ENCODE measurements at places on chromosomes 12 and 14.
A peak's percentile ranks its signal among the peaks of the same experiment; 100 is the strongest.

DNA sequence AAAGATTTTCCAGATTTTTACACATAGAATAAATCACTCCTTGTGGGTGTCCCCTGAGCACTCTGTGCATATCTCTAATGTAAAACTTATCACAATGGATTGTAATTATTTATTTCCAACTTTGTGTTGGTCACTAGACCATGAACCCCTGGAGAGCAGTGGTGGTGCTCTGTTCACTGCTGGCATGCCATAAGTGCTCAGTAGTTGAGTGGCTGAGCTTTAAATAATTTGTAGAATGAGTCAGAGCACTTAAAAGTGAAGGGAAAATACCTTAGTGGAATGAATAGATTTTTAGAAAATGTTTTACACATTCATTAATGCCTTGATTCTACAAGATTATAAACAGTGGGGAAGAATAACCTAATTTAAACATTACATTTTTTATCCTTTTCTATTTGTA is 6.3 kb downstream of the MGAT4C start:
- no peak for DNase-seq

DNA sequence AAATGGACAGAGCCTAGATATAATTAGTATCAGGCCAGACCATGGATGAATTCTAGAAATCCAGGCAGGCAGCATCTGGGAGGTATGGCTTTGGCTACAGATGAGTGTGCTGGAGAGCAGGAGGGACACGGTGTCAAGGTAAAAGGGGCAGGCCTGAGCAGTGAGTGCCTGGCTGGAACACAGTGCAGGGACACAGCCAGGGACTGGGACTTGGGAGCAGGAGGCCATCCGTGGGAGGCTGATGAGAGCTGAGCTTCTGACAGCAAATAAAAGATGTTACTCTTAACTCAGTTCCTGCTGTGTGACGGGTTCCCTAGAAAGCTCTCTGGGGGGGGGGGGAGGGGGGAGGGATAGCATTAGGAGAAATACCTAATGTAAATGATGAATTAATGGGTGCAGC is 13.6 kb upstream of the LGALS3 start:
- DNase-seq: no peak

GRCh38 chr14:65880507-65880906 is 468.0 kb downstream of the FUT8 start:
- no peak for DNase-seq

GRCh38 chr12:73017981-73018380 is 745.8 kb downstream of the TRHDE start:
- DNase-seq: no peak

DNA sequence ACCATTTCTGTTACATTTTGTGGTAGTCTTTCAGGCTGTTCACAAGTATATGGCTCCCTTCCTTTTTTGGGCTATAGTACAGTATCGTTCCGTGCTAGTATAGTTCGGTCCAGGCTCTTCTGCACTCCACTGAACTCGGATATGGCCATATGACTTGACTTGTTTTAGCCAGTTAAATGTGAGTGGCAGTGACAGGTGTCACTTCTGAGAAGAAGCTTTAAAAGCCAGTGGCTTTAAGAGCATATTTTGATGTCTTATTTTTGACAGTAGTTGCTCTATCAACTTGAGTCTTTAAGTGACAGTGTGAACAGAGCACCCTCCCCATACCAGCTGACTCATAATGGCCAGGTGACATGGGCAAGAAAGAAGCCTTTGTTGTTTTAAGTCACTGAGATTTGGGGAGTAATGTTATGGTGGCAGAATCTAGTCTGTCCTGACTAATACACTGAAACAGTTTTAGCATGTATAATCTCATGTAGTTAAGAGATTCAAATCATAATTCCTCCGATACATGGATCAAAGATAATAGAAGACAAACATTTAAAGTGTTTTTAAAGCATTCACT is 64.6 kb downstream of the ANO4 start:
- DNase-seq: no peak

DNA sequence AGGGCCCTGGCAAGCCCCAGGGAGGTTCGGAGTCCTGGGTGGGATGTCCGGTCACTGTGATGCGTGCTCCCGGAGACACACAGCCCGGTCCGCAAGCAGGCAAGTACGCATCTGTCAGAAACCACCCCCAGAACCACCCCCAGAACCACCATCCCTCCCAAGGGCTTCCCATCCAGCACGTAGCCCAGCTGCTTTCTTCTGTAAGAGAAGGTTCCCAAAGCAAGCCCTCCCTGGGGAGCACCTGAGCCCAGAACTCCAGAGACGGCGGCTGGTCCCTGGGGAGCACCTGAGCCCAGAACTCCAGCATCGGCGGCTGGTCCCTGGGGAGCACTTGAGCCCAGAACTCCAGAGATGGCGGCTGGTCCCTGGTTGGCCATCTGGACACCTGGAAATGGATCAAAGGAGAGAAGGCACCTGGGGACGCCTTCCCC is 2.6 kb upstream of the FBRSL1 start:
- DNase-seq: no peak

- DNase-seq: no peak
Observed at GRCh38 chr12:89451841-89452251, 72.8 kb downstream of the GALNT4 start.

DNA sequence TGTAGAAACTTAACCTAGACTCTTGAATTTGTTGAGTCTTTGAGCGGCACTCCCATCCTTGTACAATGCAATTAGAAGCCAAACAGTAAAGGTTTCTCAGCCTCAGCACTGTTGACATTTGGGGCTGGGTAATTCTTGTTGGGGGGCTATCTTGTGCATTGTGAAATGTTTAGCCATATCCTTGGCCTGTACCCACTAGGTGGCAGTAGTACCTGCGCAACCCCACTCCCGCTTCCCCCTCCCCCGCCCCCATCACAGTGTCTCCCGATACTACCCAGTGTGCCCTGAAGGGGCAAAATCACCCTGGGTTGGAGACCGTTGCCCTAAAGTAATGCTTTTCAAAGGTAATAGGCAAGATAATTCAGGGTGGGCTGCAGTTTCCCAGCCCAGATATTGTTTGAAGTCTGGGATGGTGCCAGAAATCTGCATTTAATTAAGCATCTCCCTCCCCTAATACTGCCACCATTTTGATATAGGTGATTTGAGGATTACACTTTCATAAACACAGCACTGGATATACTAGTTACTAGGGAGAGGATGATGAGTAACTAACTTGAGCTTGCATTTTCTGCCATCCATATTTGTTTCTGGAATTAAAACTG is 1.8 kb downstream of the COX6A1 start:
- peak; percentile 65 for DNase-seq

- no peak for DNase-seq
Observed at GRCh38 chr14:32492457-32492856, 163.4 kb downstream of the AKAP6 start.

GRCh38 chr14:71231521-71232393 is 324.5 kb downstream of the PCNX1 start:
- no peak for DNase-seq

- no peak for DNase-seq
Observed at GRCh38 chr12:52634266-52635056, 16.1 kb upstream of the KRT73 start.

DNA sequence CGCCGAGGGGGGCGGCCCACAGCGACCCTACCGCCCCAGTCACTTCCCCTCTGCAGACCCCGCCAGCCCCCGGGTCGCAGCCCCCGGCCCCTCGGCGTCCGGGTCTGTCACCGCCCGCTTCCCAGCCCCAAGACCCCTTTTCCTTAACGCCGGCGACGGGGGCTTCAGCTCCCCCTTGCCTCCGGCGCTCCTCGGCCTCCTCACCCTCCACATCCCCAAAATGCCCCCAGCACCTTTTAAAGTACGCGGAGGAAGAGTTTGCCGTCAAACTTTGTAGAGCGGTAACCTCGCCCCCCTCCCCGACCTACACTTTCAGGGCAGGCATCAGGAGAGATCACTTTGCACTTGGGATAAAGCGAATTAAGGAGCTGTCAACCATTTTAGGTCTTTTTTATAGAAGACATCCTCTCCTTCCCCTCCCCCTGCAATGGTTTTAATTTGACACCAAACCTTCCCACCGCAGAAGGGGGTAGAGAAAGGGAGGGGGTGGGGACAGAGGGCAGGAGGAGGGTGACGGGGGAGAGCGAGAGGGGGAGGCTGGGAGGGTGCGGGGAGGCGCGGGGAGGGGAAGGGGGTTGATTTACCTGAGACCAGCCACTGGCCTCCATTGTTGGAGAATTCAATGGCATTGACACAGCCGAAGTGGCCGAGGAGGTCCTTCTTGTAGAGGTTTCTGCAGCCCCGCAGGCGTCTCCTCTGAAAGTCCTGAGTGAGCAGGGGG is 578 bp downstream of the DCAF5 start:
- DNase-seq: no peak

DNA sequence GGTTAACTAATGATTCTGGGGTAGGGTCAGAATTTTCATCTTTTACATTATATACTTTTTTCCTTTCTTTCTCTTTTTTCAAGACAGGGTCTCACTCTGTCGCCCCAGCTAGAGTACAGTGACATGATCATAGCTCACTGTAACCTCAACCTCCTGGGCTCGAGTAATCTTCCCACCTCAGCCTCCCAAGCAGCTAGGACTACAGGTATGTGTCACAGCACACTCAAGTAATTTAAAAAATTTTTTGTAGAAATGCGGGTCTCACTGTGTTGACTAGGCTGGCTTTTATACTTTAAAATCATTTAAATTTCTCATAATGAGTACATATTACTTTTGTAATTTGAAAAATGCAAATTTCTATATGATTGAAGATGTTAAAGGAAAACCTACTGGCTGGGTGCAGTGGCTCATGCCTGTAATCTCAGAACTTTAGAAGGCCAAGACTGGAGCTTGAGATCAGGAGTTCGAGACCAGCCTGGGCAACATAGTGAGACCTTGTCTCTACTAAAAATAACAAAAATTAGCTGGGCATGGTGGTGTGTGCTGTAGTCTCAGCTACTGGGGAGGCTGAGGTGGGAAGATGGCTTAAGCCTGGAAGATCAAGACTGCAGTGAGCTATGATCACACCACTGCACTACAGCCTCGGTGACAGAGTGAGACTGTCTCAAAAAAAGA is 25.7 kb downstream of the R3HDM2 start:
- DNase-seq: no peak

- no peak for DNase-seq
Observed at GRCh38 chr12:20830456-20830855, 20.0 kb downstream of the SLCO1B3 start.

DNA sequence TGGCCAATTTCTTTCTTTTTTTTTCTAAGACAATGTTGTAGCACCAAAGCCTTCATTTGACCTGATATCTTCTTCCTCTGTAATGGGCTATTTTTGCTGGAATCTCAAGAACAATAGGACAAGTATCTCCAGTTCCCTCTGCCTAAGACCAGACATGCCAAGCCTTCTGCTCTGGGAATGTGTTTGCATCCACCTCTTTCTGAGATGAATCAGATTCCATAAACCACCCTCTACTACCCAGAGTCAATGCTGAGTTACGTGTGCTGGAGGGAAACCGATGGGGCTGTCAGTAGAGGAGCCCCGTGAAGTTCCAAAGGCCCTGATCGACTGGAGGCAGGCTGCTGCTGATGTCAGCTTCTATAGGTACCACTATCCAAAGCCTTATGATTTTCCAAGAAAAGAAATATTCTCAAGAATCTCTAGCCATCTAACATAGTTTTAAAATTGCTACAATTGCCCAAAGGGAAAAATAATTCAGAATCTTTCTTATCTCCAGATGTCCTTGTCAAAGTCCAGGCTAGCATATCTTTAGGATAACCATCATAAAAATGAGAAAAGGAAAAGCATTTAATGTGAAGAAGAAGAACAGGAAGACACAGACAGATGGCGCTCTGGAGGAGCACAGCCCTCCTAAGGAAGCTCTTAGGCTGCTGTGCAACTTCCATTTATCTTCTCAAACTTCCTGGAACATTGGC is 101.9 kb downstream of the SLC8A3 start:
- DNase-seq: no peak

GRCh38 chr12:120928864-120929652 is 24.9 kb upstream of the SPPL3 start:
- no peak for DNase-seq

DNA sequence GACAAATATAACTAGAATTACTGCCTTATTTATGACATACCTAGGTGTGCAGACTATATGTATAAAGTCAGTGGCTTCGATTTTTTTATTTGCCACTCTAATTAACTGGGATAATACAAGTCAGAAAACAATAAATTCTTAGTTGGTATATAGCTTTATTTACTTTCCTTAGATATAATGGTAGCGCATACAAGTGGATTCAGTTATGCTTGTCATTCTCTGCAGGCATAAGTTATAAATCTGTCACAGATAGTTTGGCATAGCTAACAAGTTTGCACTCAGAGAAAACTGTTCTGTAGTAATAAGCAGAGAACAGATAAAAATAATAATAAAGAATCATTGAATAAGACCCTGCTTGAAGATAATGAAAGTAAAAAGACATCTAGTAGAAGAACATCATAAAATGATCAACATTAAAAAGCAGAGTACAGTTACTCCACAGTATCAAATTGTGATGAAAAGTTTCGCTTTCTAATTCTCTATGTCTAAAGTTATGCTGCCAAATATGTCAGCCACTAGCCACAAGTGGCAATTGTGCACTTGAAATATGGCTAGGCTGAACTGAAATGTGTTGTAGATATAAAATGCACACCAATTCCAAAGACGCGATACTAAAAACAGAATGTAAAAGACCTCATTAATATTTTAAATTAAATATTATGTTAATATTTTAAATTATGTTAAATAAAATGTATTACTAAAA is 224.1 kb downstream of the SLC25A21 start:
- DNase-seq: no peak

DNA sequence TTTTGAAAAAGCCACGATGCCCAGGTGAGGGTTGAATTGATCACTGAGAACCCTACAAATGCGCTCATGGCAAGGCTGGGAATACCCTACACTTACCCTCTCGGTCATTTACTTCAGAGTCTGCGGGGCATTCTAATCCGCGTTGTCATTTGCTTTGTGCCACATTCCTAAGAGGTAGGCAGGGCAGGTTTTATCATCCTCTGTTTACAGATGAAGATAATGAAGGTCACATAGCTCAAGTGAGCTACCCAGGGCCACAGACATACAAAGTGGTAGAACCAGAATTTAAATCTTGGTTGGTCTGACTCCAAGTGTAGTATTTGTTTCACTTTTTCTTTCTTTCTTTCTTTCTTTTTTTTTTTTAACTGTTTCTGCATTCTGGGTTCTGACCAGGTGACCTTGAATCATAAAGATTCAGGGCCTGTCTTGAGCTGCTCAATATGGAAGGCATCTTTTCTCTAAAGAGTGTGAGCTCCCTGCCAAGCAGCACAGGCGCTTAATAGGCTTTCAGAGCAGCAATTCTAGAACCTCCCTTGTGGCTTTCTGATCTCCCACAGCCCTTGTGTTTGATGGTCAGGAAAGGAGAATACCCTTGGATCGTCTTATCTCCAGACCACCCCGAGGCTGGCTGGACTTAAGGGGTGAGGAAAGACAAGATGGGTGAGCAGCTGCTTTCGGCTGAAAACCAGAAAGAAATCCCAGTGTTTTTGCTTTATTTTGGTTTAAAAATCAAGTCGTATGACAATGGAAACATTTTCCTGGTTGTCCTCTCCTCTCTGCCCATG is 662 bp upstream of the BATF start:
- DNase-seq: no peak
